Stimulated activated CD4-positive, alpha-beta T cell treated with anti-CD3 and anti-CD28 coated beads, Interleukin-4, amount 100 ng/mL, for 4 hours (primary cell): ENCODE measurements at places on chromosomes 11 and 22.

DNA sequence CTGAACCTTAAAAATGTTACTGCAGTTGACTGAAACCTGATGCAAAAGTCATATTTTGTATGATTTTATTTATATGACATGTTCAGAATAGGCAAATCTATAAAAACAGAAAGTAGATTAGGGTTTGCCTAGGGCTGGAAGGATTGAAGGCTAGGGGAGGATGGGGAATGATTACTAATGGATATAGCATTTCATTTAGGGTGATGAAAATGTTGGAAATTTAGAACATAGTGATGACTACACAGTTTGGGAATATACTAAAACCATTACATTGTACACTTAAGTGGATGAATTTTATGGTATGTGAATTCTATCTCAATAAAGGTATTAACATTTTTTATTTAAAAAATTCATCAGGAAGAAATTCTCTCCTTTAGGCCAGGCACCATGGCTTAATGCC is 22.9 kb upstream of the PAFAH1B2 start:
- DNase-seq, result no peak

DNA sequence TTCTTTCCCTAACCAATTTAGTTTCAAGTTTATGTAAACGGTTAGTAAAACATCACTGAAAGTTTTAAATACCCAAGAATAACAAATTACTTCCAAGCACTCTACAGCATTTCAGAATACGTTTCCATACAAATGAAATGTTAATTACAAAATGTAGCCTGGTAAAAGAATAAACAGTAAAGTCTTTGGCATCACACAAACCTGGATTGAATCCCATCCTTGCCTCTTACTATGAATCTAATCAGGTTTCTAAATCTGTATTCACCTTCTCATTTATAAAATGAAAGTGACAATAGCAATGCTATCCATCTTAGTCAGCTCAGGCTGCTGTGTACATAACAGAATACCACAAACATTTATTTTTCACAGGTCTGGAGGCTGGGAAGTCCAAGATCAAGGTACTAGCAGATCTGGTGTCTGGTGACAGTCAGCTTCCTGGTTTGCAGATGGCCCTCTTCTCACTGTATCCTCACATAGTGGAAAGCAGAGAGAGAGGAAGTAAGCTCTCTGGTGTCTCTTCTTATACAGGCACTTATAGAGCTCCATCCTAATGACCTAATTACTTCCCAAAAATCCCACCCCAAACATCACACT is 19.2 kb downstream of the FAM168A start:
- no peak for DNase-seq

GRCh38 chr11:33682446-33682845 is 18.2 kb downstream of the C11orf91 start:
- no peak for DNase-seq

- no peak for DNase-seq
These were observed 17.0 kb upstream of the KCNJ11 start for GRCh38 chr11:17405232-17406005.

GRCh38 chr22:38753948-38754750 is 1.6 kb downstream of the SUN2 start:
- DNase-seq, result no peak

GRCh38 chr11:17498058-17498457 is 21.4 kb upstream of the ABCC8 start:
- DNase-seq, result no peak

DNA sequence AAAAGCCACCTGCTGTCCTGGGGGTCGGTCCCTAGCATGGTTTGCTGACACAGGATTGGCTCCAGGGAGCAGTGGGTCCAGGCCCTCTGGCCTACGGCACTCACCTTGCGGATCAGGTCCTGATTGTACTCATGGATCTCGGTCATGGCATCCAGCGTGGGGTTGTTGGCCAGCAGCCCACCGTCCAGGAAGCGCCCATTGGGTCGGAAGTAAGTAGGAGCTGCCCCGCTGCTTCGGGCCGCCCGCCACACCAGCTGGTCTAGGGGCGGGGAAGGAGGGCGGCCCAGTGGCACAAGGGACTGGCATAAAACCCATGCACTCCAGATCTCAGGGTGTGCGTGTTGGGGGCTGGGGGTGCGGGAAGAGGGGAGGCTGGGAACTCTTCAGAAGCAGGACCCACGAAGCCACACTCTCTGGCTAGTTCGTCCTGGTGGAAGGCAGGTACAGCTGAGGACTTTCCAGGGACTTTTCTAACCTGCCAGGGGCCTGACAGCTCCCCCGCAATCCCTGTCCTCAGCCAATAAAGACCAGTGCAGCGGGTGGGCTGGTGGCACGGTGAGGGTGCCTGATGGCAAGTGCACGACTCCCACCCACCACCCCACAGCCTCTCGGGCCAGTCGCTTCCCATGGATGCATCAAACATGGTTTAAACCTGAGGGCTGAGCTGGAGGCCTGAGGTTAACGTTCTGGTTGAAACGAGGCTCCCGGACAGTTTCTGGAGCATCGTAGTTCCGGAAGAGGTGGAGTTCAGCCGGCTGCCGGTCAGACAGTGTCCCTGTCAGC is 5.1 kb upstream of the BAIAP2L2 start:
- DNase-seq, result no peak

GRCh38 chr11:131829725-131830124 is 459.3 kb downstream of the NTM start:
- DNase-seq, result no peak

DNA sequence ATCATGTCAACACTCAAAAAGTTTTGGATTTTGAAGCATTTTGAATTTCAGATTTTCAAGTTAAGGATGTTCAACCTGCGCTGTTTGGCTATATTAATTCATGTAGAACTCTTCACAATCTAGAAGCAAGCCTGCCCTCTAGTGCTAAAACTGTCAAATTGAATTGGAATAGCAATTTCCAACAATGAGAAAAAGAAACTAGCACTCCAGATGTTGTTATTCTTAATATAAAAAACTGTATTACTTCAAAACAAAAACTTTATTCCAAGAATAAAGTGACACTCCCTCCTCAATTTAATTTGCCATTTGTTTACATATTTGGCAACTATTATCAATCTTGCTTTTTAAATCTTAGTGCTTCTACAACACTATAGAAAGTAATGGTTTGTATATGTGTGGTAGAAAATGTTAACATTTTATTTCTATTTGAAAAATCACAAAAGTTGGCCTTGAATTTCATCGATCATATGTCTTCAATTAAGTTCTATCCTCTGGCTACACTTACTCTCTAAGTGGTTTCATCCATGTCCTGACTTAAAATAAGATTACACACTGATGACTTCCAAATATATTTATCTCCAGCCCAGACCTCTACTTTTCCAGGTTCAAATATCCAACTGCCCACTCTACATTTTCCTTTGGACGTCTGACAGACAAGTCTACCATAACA is 36.6 kb downstream of the DCUN1D5 start:
- DNase-seq, result no peak

GRCh38 chr11:68413591-68413999 is 47.0 kb upstream of the PPP6R3 start:
- DNase-seq, result no peak

- DNase-seq, result no peak
These were observed 8.3 kb upstream of the UBQLNL start for GRCh38 chr11:5524756-5525155.

GRCh38 chr11:107467696-107468095 is 10.1 kb upstream of the CWF19L2 start:
- DNase-seq, result no peak

GRCh38 chr11:114110952-114111947 is 51.7 kb downstream of the ZBTB16 start:
- no peak for DNase-seq

GRCh38 chr11:81359476-81359875 is 1374.2 kb downstream of the FAM181B start:
- no peak for DNase-seq

DNA sequence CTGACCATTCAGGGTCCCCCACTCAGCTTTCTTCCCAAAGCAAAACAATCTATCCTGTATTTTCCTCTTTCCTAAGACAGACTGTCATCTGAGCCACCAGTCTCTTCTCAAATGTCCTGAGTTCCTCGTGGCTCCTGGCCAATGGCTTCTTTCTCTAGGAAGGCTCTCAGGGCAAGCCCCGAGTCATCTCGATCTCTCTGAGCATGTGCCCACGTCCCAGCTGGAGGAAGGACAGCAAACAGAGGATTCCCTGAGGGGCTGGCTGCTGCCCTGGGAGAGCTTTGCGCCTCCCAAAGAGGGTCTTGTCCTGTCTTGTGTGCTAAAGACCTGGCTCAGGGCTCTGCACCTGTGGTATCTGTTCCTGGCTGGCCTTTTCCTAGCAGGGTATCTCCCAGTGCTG is 8.3 kb downstream of the SLC37A2 start:
- DNase-seq, result no peak

DNA sequence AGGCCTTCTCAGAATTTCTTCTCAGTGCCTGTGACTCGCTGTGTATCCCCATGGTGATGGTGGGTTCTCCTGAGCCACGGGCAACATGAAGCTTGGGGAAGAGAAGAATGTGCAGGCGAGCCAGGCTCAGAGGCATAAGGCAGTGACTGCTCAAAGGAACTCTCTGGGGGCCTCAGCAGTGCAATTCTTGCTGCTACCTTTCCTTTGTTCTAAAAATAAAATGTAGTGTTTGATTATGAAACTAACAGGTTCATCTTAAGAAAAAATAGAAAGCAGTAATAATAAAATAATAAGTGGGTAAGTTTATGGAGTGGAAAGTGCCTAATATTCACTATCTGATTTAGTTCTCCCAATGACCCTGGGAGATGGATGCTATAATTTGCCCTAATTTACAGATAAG is 46.7 kb downstream of the MEI1 start:
- DNase-seq, result no peak

GRCh38 chr11:122729139-122729538 is 73.6 kb downstream of the UBASH3B start:
- DNase-seq, result no peak
